ENCODE measurements at places on chromosomes 13 and 19. TPM values are rescaled to one million over a fixed set of nuclear protein-coding genes. Genes with fewer than 3 reads are reported as not detected.

The TTYH1 gene
- not detected for total RNA-seq

The STARD13 gene
- 0.44 TPM for total RNA-seq

The SYNGR4 gene
- not detected for total RNA-seq

The HAUS5 gene
- 32.6 TPM for total RNA-seq

The CLEC4M gene
- not detected for total RNA-seq

DNA sequence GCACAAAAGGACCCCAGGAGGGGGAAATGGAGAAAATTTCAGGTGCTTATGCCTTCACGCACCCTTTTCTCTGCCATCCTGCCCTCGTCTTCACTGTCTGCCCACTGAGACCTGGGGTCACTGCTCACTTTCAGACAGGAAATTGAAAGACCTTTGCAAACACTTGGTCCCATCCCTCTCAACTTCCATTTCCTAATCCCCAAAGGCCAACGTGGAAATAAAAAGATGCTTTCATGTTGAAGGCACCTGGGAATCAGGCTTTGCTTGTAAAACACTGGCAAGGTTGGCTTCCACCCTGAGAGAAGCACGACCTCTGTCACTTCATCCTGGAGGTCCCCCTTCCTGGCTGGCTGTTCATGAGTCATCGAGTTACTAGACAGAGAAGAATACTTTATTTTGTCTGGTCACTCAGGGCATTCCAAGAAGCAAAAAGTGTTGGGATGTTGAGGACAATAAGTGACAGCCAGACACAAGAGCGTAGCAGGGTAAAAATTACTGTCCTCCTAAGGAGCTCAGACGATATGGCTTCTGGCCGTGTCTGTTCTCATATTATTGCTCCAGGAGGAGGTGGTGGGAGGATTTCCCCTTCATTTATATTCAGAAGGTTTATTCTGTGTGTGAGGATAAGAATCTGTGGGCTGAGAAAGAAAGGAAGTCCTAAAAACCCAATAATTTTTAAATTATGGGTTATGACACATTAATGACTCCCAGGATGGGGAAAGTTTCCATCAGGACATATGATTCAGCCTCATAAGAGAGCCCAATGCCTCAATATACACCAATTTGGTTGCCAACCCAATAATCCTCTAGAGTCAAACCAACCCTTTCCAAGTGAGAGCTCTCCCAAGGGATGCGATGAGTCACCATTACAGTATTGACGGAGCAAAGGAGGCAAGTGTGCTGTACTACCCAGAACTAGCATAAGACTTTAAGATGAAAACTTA is 409.0 kb downstream of the COG6 start:
- DNase-seq: no peak

DNA sequence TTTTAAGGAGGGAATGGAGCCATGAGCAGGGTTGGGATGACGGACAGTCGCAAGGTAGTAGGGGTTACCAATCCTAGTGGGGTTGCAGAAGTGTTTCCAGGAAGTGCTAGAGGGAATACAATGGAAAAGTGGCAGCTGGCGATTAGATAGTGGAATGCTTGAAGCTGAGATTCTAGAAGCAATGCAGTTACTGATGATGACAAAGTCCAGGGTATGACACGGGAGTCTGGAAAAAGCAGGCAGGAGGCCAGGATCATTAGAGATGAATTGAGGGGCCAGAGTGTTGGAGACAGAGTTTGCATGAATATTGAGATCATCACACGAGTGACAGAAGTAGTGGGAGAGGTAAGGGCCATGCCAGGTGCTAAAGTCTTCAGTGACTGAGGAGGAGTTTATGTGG is 17.3 kb upstream of the KL start:
- no peak for DNase-seq

GRCh38 chr19:1725100-1726064 is 27.9 kb upstream of the ONECUT3 start:
- no peak for DNase-seq

DNA sequence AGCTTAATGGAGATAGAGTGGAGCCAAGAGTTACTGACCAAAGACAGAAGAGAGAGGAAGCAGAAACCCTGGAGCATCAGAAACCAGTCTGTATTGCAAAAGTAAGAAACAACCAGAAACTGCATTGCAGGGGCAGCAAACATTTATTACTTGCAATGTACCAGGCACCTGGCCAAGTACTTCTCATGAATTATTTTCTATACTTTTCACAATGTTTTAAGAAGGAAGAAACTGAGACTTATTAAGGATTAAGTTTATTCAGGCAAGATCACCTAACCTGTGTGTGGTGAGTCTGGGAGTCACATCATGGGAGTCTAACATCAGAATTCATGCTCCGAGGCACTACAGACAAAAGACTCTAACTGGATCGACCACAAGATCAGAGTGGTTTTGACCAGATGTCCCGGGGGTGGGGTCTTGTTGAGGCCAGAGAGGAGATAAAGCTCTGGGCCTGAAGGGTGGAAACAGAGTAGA is 47.4 kb downstream of the TNFRSF19 start:
- no peak for DNase-seq

DNA sequence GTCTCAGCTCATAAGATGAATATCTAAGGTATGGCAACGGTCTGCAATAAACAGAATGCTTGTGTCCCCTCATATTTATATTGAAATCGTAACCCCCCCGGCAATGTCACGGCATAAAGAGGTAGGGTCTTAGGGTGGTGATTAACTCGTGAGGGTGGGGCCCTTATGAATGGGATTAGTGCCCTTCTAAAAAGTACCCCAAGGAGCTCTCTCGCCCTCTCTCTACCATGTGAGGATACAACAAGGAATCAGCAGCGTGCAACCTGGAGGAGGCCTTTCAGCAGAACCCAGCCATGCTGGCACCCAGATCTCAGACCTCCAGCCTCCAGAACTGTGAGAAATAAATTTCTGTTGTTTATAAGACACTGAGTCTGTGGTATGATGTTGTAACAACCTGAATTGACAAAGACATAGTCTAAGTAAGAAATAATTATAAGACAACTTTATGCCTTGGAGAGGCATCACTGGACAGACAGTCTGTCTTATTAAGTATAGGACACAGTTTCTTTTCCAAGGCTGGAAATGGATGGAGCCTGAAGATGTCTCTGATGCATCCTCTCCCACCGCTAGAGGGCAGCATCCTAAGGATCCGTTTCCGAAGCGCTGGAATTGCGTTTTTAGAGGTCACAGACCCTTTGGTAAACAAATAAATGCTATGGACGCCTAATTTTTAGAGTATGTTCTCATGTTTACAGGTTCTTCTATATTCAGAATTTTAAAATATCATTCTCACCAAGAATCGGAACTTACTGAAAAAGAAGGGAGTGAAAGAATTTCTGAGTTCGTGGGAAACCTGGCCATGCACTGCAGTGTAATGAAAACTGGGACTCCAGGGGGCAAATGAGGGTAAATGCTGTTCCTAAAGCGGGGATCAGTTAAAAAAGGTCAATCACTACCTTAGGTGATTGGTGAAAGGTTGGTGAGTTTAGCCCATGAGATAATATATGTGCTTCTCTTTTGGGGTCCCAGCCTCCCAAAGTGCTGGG is 13.3 kb upstream of the LEUTX start:
- DNase-seq: no peak

DNA sequence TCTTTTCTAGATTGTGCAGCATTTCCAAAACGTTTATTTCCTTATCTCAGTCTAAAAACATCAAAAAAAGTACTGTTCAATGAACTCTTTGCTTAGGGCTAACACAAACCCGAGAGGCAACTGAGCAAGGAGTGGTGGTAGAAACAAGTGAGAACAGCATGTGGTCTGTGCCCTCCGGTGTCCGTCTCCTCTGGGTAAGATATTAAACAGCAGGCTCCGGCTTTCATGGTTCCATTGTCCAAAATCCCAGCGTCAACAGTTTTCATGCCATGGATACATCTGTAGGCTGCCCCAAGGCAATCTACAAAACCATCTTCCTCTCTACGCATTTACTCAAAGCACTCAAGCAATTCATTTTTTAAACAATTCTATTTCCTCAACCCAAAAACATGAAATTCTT is 22.8 kb downstream of the DCLK1 start:
- DNase-seq: no peak

GRCh38 chr13:103694033-103694432 is 627.8 kb upstream of the SLC10A2 start:
- DNase-seq: no peak

DNA sequence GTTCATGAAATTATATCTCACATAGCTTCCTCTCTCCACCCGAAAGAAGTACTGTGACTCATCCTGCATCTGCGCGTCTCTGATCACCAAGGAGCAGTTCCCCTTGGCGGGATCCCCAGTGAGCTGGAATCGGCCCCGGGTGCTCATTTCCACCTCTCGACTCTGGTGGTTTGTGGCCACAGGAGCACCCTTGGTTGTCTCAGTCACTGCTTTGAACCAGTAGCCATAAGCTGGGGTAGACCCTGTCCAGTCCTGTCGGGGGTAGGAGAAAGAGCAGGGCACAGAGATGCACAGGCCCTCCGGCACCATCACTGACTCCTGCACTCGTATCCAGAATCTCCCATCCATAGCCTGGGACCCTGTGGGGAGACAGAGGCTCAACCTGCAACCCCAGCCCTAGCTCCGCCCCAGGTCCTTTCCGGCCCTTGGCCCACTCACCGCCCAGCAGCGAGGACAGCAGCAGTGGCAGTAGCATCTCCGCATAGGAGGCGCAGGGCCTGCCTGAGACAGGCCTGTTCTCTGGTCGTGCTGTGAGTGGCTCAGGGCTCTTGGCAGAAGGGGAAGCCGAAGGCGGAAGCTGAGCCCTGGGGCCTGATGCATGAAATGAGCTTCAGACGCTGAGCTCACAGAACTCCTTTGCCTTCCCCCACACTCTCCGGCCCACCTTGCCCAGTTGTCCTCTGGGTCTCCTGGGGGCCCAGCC is at the start of gene SIGLEC10:
Gene SIGLEC10 (minus strand): TSS at position 536 of the 703 bp plus-strand sequence. CDS start 61 bp downstream, at position 475.
- no peak for DNase-seq

DNA sequence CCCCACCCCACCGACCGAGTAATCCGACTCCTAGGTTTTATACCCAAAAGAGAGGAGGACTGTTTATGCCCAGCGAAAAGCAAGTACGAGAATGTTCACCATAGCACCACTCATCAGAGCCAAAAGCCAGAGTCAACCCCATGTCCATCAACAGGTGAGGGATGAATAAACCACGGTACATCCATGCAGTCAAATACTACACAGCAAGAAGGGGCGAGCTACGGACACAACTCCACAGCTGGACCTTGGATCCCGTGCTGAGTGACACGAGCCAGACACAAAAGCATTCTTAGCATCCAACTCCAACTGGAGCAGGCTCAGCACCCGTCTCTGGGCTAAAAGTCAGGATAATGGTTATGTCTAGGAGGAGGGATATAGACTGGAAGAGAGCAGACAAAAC is 12.2 kb upstream of the RABAC1 start:
- DNase-seq: no peak

- DNase-seq: no peak
Measured at GRCh38 chr13:59459972-59460371, 703.8 kb downstream of the DIAPH3 start.

GRCh38 chr13:62234780-62235440 is 819.3 kb upstream of the PCDH20 start:
- DNase-seq: no peak
